ENCODE measurements at places on chromosomes 5 and 9. TPM values are rescaled to one million over a fixed set of nuclear protein-coding genes. Genes with fewer than 3 reads are reported as not detected.
A peak's percentile ranks its signal among the peaks of the same experiment; 100 is the strongest.

PALM2AKAP2 gene
- 2.3 TPM for polyA plus RNA-seq

DMRT2 gene
- polyA plus RNA-seq, result not detected

CATSPER3 gene
- polyA plus RNA-seq, result 0.10 TPM

DNA sequence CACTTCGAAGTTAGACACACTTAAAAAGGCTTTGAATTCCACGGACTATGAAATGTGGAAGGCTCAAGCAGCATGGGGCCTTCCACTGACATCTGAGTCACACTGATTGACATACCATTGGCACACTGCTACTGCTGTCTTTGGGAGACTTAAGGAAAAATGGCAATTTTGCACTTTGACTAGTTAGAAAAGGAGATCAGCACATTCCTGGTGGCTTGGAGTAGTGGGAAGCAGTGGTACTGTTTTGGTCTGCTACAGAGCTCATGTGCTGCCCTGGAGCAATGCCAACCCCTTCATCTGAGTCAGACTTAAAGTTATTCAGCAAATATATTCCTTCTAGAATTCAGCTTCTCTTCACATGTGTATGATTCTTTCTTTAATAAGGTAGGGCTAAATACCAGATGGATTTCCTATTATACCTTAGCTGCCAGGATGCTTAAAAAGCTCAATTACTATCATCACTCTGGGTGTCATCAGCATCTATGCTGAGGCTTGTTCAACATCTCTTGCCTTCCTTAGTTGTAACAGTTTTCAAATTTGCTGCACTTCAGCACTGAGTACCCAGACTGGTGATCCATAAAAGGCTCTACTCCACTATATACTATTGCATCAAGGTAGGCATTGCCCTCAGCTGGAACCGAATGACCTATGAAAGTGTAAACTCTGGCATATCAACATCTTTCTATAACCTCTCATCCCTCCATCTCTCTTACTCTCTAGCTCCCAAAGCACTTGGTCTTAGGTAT, 42.3 kb upstream of the MOCS2 start:
- peak; percentile 15 for DNase-seq

DNA sequence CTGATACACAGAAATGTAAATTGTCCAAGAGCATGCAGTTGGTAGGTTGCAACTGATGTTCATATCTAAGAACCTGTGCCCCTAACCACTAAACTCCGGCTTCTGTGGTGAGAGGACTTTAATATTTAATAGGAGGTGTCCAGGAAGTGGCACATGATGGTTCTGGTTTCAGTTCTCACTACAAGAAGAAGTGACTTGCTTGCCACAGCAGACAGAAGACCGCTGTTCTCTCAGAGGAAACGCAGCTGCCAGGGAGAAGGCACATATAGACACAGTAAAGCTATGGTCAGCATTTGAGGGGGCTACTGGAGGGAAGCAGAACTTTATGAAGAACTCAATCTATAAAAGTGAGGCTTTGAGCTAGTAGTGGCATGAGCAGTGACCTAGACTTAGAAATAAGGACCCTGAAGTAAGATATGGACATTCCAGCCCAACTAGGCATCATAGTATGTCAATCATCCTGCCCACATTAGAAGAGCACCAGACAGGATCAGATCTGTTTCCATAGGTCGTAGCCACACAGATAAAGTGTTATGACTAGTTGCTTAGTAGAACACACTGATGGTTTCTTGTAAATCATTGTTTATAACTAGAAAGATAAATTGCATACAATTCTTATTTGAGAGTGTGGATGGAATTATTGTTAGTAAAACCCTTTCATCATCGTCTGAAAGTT, 36.4 kb upstream of the DAB2 start:
- DNase-seq, result no peak

- DNase-seq, result no peak
Observed at GRCh38 chr9:135249191-135249590, 161.7 kb downstream of the OLFM1 start.

DNA sequence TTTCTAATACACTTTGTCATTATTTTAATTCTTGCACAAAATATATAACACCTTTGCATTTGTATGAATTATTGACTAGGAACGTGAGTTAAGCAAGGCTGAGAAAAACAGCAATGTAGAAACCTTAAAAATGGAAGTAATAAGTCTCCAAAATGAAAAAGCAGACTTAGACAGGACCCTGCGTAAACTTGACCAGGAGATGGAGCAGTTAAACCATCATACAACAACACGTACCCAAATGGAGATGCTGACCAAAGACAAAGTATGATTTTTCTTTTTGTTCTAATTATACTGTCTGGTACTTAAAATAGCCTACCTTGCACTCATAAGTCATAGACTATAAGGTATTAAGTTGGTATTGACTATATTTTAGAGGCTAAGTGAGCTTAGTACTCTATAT, 34.4 kb downstream of the RAD50 start:
- no peak for DNase-seq

GRCh38 chr9:85137696-85138095, 468.2 kb downstream of the NTRK2 start:
- no peak for DNase-seq

GRCh38 chr5:105696440-105696839, 1974.3 kb downstream of the EFNA5 start:
- no peak for DNase-seq

GRCh38 chr5:141771562-141771961, 89.5 kb upstream of the ARAP3 start:
- no peak for DNase-seq

DNA sequence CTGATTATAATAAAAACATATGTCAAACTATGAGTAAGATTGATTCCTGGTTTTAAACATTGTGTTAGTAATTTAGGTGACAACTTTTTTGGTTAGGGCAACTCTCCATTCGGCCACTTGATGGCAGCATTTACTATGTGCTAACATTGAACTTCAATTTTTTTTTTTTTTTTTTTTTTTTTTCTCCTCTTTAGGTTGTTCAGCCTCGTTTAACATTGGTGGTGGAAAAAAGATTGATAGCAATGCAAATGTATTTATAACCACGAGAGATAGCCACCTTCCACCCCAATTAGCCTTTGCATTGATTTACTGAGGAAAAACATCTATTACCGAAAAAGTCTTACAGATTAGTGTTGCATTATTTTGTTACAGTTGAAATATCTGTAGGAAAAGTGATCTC, 159.1 kb downstream of the CSNK1G3 start:
- no peak for DNase-seq
